ENCODE measurements at places on chromosomes 1 and 21. TPM values are rescaled to one million over a fixed set of nuclear protein-coding genes. Genes with fewer than 3 reads are reported as not detected.

MAEL gene
- total RNA-seq, result not detected

DMBX1 gene
- total RNA-seq, result not detected

CNIH3 gene
- total RNA-seq, result 1.8 TPM

DNA sequence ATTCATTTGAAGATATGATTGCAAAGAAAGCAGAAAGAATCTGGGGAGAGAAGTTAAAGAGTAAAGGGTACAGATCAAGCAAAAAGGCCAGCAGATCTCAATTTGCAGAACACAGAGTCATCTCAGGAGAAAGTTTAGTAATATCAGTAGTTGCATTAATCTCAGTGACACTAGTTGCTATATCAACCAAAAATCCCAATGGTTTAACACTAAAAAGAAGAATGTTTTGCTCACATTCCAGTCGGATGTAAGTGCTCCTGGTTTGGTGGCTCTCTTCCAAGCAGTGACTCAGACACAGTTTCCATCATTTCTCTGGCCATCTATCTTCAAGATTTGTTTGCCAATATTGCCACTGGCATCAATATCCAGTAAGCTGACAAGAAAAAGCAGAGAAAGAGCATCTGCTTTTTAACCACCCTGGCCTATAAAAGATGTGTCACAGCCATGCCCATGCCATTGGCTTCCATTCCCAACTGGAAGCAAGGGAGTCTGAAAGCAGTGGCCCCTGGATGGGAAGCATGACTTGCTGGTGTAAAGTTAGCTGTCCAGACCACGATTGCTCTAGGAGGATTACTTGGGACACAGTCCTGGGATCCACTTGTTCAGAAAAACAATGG, 45.5 kb upstream of the AIM2 start:
- DNase-seq, result peak; percentile 28

CHI3L1 gene
- not detected for total RNA-seq

DNA sequence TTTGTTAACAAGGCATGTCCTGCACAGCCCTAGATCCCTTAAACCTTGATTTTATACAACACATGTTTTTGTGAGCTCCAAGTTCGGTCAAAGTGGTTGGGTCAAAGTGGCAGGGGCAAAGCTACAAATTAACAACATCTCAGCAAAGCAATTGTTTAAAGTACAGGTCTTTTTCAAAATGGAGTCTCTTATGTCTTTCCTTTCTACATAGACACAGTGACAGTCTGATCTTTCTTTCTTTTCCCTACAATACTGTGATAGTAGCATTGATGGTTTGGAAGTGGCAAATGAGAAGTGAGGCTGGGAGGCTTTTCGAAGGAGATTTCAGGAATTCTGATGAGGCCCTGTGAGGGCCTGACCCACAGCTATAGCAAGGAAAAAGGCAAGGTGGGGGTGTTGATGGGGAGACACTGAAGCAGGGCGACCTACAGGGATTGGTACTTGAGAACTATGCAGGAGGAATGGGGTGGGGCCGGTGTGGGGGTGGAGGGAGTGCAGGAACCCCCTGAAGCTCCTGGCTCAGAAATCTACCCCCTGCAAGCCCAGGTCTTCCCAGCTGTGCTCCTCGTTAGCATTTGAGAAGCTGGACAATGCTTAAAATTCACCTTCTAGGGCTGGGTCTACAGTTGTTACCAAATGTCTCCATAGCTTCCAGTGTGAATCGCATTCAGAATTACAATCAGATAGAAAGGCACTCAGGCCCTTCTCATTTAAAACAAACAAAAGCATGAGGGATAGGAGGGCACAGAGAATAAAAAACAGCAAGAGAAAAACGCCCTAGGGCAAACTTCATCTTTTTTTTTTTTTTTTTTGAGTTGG, 102.6 kb upstream of the PPM1J start:
- no peak for DNase-seq

GRCh38 chr1:63866084-63866483, 92.3 kb downstream of the ROR1 start:
- no peak for DNase-seq

DNA sequence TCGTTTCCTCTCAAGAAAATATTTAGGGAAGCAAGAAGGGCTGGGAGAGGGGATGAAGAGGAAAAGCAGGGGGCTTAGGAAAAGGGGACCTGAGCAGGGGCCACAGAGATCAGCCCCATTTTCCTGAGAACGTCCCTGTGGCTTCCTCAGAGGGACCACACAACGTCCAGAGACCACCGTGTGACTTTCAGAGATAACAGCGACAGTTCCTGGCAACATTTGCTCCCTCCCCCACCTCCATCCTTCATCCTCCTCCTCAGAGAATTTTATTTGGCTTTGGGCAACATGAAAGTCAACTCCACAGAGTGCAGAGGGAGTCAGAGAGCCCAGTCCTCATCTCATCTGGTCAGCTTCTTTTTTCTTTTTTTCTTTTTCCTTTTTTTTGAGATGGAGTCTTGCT, 50.9 kb downstream of the RUNX1 start:
- DNase-seq, result no peak
